ENCODE measurements at places on chromosomes 3 and 15.

DNA sequence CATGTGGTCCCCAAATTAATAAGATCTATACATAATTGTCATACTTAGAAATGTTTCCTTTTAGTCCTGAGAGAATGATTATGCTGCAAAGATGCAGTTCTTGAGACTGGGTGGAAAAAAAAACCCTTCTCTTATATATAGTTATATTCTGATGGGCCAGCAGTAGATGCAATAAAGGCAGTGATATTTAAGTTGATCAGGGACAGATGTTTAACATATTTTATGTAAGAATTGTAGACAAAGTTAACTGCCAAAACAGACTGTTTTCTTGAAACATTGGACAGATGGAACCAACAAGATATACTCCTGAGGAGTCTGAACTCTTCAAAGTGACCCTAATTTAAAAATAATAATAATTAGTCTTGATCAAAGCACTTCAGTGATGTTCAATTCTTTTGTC lies 172.0 kb upstream of the LRIG1 start:
- DNase-seq = no peak

- DNase-seq = no peak
Observed at GRCh38 chr3:168248383-168249204, 152.9 kb upstream of the GOLIM4 start.

- DNase-seq = no peak
Observed at GRCh38 chr3:190034446-190034845, 86.3 kb downstream of the P3H2 start.

DNA sequence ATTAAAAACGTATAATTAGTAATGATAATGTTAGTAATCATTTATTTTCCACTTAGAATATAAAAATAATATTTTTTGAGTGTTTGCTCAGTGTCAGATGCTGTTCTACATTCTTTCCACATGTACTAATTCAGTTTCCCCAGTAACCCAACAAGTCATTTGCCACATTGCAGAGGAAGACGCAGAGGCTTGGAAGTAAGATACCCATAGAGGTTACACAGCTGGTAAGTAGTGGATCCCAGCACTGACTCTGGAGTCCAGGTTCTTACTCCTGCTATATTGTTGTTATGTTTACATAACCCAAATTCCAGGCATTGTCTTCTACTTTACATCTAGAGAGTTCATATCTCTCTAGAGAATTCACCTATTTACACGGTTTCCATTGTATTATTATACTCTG lies 48.2 kb upstream of the MYO5C start:
- no peak for DNase-seq

DNA sequence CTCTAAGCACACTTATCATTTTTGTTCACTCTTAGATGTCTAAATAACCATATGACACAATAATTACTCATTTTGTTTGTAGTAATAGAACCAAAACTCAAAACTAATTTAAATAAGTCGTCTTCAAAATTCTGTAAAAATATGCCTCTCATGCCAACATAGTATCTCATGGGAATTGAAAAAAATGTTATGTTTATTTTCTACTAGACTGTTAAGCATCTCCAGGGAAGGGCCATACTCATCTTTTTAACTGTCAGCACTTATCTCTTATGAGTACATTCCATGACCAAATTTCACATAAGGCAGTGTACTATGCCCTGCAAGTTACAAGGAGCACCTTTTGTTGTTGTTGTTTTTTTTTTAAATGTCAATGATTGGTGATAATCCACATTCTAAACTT lies 18.3 kb upstream of the USF3 start:
- DNase-seq = no peak

DNA sequence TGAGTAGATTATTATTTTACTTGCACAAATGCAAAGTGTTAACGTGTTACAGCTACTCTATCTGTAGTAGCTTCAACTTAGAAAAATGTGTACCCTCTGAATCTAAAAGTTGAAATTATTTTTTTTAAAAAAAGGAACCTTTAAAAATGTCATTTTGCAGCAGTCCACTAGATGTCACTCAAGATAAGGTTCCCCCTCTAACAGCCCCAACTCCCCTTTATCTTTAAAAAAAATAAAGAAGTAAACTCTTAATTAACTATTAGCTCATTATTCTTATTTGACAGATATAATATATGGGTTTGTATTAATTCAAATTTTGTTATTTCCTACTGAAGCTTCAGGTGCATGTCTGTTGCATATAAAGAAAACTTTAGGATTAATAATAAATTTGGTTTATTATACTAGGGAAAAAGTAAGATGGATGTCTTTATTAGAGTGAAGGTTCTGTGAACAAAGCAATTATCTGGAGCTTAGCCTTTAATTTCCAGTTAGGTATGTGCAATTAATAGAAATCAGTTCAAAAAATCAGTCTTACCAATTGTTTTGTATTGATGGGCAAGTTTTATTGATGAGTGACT lies 288.5 kb downstream of the VGLL3 start:
- no peak for DNase-seq

- no peak for DNase-seq
Observed at GRCh38 chr3:184186184-184186901, at the start of gene ABCF3. Gene ABCF3, plus strand, starts transcription at chr3:184186199. Its CDS starts 9 bp downstream, at chr3:184186208.

- no peak for DNase-seq
Observed at GRCh38 chr3:55716611-55717225, 229.6 kb upstream of the WNT5A start.

- no peak for DNase-seq
Observed at GRCh38 chr15:74383286-74383685, 15.8 kb upstream of the CYP11A1 start.

Measured in stimulated activated CD8-positive, alpha-beta memory T cell treated with anti-CD3 and anti-CD28 coated beads, Interleukin-4, amount 100 ng/mL, for 4 hours (primary cell).